Kidney tubule cell (primary cell): ENCODE measurements at places on chromosomes 5 and 9.

- DNase-seq = no peak
Measured at GRCh38 chr9:134626069-134626423, 15.6 kb upstream of the COL5A1 start.

- no peak for DNase-seq
Measured at GRCh38 chr9:70865471-70865870, 255.9 kb downstream of the TRPM3 start.

DNA sequence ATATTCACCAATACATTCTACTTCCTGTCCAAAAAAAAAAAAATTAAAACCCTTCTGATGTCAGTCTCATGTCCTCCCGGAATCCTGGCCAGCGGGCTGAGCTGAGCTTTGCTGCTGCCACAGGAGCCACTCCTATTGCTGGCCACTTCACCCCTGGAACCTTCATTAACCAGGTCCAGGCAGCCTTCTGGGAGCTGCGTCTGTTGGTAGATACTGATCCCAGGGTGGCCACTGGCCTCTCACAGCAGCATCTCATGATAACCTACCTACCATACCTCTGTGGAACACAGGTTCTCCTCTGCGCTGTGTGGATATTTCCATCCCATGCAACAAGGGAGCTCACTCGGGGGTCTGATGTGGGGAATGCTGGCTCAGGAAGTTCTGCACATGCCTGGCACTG is 21.0 kb upstream of the NPM1 start:
- DNase-seq = no peak

DNA sequence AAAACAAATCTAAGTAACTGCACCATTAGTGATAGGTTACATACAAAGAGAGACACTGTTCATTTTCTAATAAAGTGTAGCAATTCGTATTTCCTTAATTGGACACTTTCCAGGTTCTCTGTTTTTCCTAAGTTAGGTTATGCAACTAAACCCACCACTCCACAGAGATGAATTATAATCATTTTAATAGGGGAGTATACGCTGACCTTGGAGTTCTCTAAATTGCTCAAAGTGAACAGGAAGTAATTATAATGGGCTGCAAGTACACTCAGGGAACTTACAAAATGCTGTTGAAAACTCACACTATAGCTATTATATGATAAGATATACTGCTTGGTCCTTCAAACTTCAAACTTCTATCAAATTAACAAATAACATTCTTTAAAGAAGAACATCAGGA is 18.2 kb upstream of the ADCY2 start:
- no peak for DNase-seq

- DNase-seq = peak; percentile 35
Measured at GRCh38 chr9:28032268-28032590, 458.9 kb upstream of the C9orf72 start.

- DNase-seq = no peak
Measured at GRCh38 chr5:170200876-170201275, 31.9 kb upstream of the C5orf58 start.

GRCh38 chr5:176731506-176732160 is 78.7 kb upstream of the UNC5A start:
- peak; percentile 42 for DNase-seq

GRCh38 chr9:84615544-84615943 is 54.0 kb upstream of the NTRK2 start:
- DNase-seq = no peak

- no peak for DNase-seq
Measured at GRCh38 chr5:78308703-78309102, 14.2 kb upstream of the AP3B1 start.

GRCh38 chr5:172523146-172523745 is 68.9 kb upstream of the SH3PXD2B start:
- no peak for DNase-seq

- no peak for DNase-seq
Measured at GRCh38 chr5:164868761-164869160, 1363.3 kb downstream of the MAT2B start.

- DNase-seq = peak; percentile 88
Measured at GRCh38 chr5:93273176-93273575, 307.8 kb downstream of the NR2F1-AS1 start.

GRCh38 chr5:150601491-150602345 is 38.7 kb upstream of the SYNPO start:
- no peak for DNase-seq

GRCh38 chr9:32340361-32340760 is 44.1 kb upstream of the ACO1 start:
- DNase-seq = no peak

DNA sequence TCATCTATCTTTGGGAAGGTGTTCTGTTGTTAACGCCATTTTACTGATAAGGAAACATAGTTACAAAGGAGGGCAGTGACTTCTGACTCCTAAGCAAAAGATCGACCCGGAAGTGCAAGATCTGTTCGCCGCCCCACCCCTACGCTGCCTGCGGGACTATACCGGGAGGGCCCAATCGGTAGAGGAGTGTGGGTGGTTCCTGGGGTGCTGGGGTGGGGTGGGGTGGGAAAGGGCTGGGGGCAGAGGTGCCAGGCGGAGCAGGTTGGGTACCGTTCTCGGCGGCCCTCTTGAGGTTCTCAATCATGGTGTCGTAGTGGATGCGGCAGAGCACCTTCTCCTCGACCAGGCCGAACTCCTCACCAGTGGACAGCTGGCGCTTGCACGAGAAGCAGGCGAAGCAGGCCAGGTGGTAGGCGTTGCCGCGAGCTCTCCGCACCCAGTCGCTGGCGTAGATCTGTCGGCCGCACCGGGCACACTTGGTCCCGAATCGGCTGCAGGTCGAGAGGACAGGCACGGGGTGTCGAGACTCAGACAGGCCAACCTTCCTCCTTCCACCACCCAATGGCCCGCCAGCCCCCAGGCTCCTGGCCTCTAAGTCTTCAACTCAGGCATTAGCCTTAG is 11.8 kb downstream of the LHX6 start:
- DNase-seq = no peak

- DNase-seq = no peak
Measured at GRCh38 chr5:169301986-169302385, 1.0 kb upstream of the SLIT3 start.

DNA sequence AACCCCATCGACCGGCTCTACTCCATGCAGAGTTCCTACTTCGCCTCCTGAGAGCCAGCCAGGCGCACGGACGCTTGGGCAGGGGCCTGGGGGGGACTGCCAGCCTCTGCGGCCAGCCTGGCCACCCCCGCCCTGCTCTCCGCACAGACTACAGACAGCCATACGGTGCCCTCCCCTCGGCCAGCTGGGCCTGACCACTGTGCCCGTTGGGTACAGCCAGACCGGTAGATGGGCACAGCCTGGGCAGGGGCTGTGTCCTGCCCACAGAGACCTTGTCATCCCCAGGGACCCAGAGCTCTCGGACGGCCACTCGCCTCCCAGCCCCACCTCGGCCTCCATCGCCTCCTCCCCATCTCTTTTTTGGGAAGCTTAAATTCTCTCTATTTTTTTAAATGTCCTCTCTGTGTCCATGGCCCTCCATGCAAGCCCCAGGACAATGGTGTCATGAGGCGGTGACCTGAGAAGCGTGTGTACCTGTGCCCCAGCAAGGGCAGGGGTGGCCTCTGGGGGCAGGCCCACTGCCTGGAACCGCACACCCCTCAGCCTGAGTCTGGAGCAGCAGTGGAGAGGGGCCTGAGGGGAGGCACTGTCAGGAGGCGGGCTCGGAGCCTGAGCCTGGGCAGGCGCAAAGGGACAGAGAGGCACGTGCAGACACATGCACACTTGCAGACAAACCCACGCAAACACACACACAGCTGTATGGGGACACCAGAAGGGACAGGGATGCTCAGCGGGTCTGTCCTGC is 82.8 kb downstream of the LMX1B start:
- no peak for DNase-seq
